Stimulated activated CD4-positive, alpha-beta T cell treated with anti-CD3 and anti-CD28 coated beads, Interleukin-2, amount 100 ng/mL, for 4 hours (primary cell): ENCODE measurements at places on chromosomes 12 and 14.

DNA sequence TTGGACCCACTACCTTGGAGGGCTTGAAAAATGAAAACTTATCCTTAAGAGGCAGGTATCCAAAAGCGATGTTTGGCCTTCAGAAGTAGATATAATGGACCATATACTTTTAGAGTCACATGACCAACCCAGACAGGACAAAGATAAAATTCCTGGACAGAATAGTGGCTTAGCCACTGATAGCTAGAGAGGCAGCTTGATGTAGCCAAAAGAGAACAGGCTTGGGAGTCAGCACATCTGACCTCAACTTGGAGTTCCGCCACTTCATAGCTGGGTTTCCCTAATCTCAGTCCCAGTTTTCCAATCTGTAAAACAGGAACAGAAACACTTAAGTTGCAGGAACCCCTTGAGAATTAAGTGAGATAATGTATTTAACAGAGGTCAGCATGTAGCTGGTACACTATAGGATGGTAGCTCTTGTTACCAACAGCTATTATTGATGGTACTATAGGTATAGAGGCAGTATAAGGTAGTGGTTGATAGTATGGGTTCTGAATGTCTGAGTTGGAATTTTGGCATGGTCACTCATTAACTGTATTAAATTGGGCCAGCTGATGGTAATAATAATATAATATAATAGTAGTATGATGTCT, 63.2 kb upstream of the USP44 start:
- DNase-seq, result no peak

DNA sequence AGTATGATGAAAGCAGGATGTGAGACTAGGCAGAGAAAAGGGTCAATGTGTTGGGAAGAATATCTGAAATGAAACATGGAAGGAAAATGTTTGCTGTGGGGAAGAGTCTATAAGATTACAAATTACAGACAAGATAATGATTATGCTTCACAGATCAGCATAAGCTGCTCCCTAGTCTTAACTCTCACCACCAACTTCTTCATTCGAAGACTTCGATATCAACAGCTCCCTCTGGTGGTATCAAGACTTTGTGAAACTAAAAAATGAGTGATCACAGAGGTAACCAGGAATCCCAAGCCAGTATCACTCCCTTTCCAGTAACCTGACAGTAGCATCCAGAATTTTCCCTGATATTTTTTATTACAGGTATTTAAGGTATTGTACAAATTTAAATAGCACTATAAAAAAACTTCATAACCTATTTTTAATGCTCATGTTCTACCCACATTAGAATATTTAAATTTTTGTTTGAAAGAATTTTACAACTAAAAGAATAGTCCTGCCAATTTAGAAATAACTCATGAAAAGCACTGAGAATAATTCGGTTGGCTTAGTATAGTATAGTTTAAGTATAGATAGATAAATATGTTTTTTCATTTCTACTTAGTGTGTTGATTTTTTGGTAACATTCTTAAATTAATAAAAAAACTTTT, 84.4 kb downstream of the C2CD5 start:
- DNase-seq, result no peak

- DNase-seq, result no peak
Measured at GRCh38 chr12:46459111-46459510, 86.5 kb upstream of the SLC38A2 start.

GRCh38 chr12:1207276-1207675, 216.3 kb downstream of the ERC1 start:
- DNase-seq, result no peak

GRCh38 chr14:75615200-75615599, 36.8 kb downstream of the FLVCR2 start:
- DNase-seq, result no peak

DNA sequence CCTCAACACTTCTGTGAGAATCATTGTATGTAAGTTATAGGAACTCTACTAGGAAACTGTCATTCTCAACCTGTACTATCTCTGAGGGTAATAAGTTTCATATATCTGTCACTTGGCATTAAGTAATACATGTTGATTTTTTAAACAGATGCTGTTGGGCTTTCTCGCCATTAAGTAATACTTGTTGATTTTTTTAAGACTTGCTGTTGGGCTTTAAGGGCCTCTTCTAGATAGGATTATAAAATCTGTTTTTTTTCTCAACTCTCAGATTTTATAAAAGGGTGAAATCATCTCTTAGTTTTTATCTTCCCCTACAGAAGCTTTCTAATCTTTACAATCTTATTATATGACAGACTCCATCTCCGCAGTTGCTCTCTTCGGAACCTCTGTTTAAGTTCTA, 5.6 kb downstream of the WASHC4 start:
- DNase-seq, result no peak

GRCh38 chr14:68402525-68403101, 390.3 kb downstream of the ZFP36L1 start:
- no peak for DNase-seq

GRCh38 chr14:93729993-93730392, 58.3 kb downstream of the PRIMA1 start:
- DNase-seq, result no peak

DNA sequence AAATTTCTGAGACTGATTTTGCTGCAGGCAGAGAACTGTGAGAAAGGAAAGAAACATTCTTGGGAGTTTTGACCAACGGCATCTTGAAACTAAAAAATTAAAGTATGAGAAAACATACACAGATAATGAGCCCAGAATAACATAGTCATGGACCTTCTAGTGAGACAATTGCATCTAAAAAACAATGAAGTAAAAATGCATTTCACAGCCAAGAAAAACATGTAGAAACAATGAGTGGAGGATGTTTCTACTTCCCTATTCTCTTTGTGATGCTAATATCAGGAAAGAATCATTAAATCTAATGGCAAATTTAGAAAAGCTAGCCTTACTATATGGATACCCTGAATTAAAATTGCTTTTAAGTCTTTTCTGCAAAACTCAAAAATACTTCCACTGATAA, 12.2 kb upstream of the PLEKHG7 start:
- DNase-seq, result no peak

DNA sequence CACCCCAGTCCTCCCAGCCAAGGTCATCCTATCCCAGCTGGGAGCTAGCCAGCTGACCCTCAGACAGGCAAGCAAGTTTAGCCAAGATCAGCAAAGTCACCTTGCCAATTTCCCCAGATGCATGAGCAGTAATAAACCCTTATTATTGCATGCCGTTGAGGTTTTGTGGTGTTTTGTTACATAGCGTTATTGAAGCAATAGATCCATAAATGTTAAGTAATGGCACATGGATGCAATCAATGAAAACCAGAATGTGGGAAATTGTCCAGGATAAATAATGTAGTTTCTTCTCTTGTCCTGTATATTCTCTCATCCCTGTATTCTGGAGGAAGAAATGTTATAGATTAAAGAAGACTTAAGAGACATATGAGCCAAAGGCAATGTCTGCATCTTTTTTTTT, 18.0 kb upstream of the TMEM260 start:
- DNase-seq, result no peak

DNA sequence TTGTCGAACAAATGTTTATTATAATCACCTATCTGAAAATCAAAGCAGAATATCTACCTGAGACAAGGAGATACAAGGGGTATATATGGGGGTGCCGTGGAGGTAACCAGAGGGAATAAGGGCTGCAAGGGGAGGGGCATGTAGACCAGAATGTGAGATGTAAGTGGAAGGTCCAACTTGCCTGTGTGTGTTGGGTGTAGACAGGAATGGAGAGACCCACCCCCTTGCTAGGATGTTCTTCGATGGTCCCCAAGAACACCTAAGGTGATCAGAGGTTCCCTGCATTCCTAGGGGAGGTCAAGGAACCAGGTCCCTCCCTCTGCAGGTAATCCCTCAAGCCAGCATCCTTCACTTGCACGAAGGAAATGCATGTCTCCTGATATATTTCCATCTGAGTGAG, 167.9 kb downstream of the DICER1 start:
- no peak for DNase-seq

- DNase-seq, result no peak
Measured at GRCh38 chr12:47382305-47382704, 302.5 kb upstream of the AMIGO2 start.
